ENCODE measurements at places on chromosomes 5 and 9.

DNA sequence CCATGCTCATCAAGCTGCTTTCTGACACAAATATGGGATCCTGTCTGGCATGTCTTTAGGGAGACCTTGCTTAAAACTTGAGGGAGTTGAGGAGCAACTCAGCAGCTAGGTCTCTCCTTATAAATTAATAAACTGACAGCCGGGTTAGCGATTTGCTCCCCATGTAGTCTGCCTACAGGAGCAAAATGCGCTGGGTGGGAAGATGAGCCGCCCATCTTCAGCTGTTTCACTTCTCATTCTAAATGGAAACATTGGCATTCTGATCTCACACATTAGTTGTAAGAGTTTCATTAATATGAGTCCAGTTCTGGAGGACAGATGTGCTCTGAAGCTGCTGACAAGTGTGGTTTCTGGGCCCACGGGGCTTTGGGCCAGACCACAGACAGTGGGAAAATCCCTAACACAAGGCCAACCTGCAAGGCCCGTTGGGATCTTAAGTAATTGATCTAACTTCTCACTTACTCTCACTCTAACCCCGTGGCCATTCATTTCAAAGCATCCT lies 197.0 kb downstream of the MCTP1 start:
- DNase-seq = no peak

DNA sequence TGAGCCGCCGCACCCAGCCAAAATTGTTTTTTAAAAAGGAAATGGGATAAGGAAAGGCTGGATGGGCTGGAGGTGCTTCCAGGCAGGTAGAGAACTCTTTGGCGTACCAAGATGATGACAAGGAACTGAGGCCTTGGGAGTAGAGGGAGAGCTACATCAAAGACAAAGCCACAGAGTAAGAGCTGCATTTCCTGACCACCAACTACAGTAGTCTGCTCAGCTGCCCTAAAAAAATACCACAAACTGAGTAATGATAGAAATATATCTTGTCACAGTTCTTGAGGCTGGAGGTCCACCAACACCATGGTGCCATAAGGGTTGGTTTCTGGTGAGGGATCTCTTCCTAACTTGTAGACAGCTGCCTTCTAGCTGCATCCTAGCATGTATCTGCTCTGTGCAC lies 8.2 kb downstream of the OR1K1 start:
- no peak for DNase-seq

GRCh38 chr9:77589046-77589795 lies 58.9 kb downstream of the GNA14 start:
- no peak for DNase-seq

GRCh38 chr5:169417676-169418075 lies 116.7 kb upstream of the SLIT3 start:
- no peak for DNase-seq

DNA sequence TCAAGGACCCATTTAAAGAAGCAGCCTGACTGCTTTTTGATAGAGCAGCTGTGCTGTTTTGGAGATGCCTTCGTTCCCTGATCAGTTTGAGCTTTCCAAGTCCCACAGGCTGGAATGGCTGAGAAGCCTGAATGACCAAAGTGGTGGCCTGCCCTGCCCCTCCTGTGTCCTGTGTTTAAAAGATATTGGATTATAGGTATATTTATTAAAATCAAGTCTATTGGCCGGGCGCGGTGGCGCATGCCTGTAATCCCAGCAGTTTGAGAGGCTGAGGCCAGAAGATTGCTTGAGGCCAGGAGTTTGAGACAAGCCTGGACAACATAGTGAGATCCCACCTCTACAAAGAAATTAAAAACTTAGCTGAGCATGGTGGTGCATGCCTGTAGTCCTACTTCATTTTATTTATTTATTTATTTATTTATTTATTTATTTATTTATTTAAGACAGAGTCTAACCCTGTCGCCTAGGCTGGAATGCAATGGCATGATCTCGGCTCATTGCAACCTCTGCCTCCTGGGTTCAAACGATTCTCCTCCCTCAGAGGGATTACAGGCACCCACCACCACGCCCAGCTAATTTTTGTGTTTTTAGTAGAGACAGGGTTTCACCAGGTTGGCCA lies 87.7 kb downstream of the CACNA1B start:
- no peak for DNase-seq

DNA sequence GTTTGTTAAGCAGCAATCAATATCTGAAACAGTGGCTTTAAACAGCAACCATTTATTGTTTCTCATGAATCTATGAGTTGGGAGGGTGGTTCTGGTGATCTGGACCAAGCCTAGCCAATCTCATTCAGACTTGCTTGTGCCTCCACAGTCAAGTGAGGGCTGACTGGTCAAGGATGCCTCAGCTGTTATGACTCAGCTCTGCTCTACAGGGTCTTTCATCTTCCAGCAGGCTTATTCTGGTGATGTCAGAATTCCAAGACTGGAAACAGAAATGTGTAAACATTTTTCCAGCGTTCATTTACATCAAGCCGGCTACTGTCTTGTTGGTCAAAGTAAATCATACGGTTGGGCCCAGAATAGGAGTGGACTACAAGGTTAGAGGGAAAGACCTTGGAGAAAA lies 2.5 kb upstream of the PIP5K1B start:
- DNase-seq = no peak

GRCh38 chr9:100409176-100409556 lies 17.8 kb upstream of the MSANTD3 start:
- DNase-seq = no peak

DNA sequence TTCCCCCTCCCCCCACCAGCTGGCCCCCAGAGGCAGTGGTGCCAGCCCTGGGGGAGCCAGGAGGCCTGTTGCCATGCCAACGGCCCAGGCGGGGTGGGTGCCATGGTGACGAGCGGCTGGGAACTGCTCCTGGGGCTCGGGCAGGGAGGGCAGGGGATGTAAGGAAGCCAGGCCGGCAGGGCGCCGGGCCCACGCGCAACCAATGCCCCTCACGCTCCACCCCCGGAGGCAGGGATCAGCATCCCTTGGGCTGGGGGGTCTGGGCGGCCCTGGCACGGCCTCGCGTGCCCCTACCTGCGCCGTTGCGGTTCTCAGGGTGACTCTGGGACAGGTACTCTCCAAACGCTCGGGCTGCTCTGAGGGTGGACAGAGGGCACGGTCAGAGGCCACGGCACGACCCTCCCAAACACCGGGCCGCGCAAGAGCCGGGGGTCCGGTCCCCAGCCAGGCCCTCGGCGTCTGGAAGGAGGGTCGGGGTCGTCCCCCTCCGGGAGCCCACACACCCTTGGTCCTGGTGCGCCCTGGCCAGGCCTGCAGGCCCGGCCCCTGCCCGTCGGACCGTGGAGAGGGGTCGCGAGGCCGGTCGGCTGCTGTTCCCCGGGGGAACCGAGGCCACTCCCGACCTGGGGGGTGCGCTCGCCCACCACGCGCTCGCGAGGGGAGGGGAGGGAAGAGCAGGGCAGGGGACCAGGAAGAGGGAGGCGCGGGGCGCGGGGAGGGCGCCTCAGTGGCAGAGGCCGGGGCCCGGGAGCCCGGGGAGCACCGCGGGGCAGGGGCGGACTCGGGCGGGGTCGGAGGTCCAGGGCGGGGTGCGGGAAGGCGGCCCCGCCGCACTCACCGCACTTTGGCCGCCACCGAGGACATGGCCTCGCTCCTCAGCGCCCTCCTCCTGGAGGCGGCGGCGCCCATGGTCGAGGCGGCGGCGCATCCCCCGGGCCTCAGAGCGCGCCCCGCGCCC lies 661 bp downstream of the NSMF start:
- no peak for DNase-seq

DNA sequence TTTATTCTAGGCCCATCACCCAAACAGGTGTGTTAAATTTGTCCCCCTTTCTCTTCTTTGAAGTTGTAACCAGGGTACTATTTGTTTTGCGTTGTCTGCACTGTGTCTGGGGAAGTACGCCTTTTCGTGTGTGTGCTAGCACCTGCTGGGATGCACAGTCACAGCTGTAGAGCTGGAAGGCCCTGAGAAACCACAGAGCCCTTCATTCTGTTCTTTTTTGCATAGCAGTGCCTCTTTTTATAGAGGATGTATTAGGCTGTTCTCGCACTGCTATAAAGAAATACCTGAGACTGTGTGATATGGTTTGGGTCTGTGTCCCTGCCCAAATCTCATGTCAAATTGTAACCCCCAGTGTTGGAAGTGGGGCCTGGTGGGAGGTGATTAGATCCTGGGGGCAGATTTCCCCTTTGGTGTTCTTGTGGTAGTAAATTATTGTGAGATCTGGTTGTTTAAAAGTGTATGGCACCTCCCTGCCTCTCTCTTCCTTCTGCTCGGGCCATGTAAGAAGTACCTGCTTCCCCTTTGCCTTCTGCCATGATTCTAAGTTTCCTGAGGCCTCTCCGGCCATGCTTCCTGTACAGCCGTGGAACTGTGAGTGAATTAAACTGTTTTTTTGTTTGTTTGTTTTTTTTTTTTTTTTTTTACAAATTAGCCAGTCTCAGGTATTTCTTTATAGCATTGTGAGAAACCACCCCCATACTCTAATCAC lies 14.0 kb downstream of the SEC61B start:
- no peak for DNase-seq

DNA sequence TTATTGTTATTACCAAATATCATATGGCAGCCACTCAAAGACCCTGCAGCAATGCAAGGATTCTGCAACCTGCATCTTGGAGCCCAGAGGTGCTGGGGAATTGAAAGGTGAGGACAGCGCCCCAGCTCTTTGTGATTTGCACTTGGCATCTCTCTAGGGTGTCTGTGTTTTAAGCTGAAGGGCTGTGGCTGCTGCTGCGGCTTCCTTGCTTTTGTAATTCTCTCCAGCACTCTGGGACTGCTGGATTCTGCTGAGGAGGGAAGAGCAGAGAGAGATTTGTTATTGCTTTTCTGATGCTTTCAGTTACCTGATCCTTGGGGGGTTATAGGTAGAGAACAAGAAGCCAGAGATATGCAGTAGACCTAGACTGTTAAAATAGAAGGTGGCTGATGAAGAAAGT lies 562.4 kb downstream of the EBF1 start:
- no peak for DNase-seq

DNA sequence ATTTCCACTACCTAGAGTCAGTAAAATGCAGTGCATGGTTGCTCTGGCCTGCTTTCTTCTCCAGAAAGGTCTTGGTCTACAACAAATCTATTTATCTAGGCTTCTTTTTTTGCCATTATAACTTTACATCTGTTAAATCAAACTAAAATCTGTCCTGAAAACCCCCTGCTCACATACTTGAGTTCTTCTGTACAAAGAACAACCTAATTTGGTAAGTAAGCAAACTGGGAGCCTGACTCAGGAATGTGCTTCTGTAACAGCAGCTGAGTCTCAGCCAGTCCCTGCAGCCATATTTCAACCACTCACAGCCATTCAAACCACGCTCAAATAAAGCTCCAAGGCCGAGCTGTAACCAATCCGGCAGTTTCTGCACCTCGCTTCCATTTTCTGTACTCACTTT lies 95.8 kb downstream of the PLPP1 start:
- DNase-seq = no peak

DNA sequence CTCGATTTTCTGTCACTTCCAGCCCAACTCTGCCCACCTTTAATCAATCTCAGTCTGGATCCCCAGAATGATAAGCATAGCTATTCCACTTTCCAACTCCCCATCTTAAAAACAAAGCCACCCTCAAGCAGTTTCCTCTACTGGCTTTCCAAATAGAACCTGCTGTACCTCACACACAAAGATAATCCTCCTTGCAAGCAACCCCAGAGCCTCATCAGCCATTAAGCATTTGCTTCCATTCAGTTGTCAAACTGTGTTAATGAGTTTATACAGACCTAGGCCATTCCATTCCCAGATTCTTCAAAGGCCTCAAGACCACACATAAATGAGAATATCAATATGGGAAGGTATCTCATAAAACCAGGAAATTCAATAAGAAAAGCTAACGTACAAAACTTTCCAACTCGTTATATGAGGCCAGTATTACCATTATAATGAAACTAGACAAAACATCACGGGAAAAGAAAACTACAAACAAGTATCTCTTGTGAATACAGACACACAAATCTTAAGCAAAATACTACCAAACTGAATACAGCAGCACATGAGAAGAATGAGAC lies 86.8 kb downstream of the DROSHA start:
- DNase-seq = no peak

DNA sequence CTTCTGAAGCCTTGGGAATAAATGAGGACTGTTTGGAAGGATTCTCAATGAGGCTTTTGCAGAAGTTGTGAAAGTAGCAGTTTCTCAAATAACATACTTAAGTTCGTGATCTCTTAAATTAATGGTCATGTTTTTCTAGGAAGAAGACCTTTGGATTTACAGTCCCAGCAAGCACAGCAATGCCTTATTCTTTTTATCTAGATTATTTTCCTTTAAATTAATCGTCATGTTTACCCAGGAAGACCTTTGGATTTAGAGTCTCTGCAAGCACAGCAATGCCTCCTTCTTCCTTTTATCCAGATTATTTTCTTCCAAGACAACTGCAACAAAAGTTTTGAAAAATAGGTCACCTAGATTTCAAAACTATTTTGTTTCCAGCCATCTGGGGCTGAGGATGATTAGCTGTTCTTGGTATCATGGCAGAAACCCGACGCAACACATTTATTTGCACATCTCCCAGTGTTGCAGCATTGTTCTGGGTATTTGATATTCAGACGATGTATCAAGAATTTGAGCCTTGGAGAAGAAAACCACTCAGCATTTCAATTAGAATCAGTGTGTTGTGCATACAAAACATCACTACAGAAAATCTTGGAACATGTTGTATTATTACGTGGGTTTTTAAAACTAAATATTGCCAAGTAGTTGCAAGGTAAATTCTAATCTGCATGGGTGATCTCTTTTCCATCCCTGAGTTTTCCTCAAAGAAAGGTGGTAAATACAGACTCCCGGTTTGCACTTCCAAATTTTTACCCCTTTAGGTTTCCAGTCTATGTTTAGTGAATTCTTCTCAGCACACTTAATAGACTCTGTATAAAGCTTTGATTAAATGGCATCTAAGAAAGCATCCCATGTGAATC lies 50.9 kb downstream of the JAKMIP2 start:
- DNase-seq = no peak

DNA sequence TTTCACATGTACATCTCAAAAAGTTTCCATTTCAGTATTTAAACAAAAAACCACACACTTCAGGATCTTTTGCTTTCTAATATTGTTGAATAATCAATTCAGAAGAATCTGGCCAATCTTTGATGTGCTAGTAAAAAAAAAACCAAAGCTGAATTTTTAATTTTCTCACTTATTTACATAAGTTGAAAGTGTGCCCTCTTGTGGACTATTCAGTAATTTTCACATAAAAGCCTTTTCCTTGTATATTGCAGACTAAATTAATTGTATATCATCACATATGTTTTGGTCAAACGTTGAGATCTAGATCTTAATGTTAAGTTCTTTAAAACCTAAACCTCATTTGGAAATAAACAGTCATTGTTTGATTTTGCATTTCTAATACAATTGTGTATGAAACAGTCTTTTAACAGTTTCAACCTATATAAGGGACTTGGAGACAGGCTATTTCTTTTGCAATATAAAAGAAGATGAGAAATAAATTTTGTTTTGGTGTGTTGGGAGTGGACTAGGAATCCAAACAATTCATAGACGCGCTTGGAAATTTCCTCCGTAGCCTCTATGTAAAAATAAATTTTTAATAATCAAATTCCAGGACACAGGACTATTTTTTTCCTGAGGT lies 68.1 kb downstream of the NIPBL start:
- no peak for DNase-seq

DNA sequence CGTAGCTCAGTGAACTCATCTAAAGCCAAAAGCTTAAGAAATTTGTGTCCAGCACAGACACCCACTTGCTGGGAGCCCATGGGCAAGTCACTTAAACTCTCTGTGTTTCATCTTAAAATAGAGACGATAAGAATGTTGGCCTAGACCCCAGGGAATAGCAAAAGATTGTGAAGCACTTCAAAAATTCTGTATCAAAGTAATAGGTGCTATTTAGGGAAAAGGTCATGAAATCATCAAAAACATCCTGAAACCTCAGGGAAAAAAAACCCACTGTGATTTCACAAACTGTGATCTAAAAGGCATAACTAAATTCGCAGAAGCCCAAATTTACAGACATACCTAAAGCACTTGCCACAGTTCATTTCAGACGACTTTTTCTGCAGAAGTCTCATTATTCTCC lies 278.3 kb downstream of the NR2F1-AS1 start:
- no peak for DNase-seq
